ENCODE measurements at places on chromosomes 3 and 15.

- DNase-seq, result no peak
Measured at GRCh38 chr15:57861815-57862586, 155.5 kb downstream of the POLR2M start.

- peak; percentile 76 for DNase-seq
Measured at GRCh38 chr3:185976977-185977678, 39.3 kb upstream of the TRA2B start.

DNA sequence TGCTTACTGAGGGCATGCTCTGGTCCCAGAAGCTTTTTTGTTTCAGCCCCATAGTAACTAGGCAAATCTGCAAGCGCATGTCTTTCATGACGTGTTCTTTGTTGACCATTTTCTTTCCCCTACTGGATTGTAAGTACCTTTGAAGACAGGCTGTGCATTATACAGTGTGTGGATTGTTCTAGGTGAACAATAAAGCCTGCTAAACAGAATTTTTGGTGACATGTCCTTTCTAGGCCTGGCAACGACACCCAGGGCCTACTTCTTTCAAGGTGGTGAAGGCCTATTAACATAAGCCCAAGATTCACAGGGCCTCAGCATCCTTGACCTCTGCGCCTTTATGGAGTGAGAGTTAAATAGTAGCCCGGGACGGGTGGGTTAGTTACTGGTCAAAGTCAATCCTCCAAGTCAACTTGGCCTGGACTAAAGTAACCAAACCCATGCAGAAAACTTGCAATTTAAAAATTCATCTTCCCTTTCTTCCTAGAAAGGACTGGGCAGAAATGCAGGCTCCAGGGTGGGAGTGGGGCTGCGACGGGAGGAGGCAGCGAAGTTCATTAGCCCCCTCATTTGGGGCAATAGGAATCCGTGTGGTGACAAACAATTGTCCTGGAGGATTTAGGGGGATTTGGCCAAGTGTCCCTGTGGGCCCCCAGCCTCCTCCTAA is 37.6 kb upstream of the TRIM71 start:
- DNase-seq, result no peak

- DNase-seq, result no peak
Measured at GRCh38 chr3:5078151-5078550, 43.9 kb upstream of the ARL8B start.

DNA sequence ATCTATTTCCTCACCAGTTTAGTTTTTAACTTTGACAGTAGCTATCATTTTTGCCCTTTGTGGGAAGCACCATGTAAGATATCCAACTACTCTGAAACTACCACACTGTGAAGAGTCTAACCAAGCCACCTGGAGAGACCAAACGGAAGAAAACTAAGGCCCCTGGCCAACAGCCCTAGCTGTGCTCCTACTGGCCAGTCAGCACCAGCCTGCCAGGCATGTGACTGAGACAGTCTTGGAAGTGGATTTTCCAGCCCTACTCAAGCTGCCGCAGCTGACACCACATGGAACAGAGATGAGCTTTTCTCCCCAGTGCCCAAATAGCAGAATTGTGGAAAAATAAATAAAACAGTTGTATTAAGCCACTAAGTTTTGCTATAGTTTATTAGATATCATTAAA is 2.9 kb upstream of the TBC1D5 start:
- DNase-seq, result no peak

DNA sequence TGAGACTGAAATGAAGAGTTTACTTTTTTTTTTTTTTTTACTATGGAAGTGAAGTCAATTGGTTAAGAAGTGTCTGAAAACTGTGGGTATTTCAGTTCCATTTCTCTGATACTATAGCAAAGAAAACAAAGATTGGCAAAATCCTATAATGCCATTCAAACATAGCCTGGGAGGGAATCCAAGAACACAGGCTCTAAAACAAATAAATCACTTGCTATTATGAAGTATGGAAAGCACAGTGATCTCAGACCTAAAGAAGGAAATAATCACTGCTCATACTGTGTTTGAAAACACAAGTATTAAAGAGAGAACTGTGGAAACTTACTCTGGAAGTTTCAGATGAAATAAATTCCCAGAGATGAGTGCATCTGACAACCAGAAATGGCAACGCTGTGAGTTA is 12.0 kb downstream of the SAMMSON start:
- no peak for DNase-seq

GRCh38 chr3:195903950-195904290 is 4.4 kb downstream of the TNK2 start:
- DNase-seq, result no peak

GRCh38 chr15:77160562-77161478 is 89.9 kb upstream of the TSPAN3 start:
- no peak for DNase-seq

DNA sequence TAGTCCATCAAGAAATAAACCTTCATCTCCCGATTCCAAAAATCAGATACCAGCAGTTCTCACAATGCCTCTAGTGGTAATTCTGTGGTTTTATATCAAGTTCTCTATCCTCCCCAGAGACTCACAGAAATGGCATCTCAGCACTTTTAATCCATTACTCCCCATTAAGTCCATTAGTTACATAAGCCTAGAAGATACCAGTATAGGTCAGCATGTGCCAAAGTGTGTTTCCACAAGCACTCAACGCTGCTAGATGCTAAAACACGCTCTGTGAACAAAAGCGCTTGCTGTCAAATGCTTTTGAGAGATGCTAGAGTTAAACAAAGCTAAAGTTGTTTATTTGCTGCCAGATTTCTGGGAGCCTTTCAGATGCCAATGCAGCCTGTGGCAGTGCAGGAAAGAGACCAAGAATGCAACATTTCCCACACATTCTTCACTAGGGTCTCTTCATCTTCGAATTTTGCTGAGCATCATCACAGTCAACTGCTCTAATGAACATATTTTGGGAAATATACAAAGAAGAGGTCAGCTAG is 918.8 kb upstream of the CFAP20DC start:
- DNase-seq, result no peak

- DNase-seq, result no peak
Measured at GRCh38 chr15:96421178-96421601, 90.7 kb downstream of the NR2F2 start.

GRCh38 chr3:197549261-197549885 is 6.4 kb downstream of the BDH1 start:
- no peak for DNase-seq

- no peak for DNase-seq
Measured at GRCh38 chr3:25372167-25372566, 55.9 kb upstream of the RARB start.

- DNase-seq, result no peak
Measured at GRCh38 chr3:23877329-23877980, 39.3 kb downstream of the NKIRAS1 start.

GRCh38 chr3:183211352-183211751 is 41.7 kb upstream of the B3GNT5 start:
- DNase-seq, result no peak

DNA sequence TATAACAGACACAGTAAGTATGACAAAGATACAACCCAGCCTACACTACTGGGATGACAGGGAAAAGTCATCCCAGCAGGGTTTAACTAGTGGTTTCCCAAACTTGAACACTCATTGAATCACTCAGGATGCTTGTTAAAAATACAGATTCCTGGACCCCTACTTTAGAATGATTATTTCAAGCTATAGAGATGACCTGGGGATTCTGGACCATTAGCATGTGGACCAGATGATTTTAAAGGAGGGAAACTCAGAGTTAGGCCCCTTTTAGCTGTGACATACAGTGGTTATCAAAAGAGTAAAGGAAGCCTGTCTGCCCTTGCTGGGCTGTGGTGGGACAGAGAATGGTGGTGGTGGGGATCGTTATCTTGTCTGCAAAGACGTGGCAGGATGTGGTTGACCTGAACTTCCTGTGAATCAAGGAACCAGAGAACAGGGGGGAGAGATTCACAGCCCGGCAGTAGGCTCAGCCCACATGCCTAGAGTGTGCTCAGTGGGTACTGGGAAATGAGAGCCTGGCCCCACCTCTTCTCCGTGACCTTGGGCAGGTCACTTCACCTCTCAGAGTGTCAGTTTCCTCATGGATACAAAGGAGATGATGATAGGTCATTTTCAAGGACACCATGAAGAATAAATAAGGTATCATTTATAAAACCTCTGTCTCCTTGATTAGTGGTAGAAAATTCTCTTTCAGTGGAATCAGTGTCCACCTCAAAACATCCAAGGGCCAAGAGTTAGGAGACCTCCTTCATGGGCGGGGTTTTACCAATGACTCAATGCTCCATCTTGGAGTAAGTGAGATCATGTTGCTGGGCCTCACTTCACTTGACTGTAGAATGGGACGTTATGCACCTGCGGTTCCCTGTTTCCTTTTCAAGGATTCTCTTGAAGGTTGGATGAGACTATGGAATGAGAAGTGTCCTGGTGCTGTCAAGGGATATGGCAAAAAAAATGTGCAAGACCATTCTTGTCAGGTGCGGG is 306.5 kb downstream of the RPLP1 start:
- no peak for DNase-seq

DNA sequence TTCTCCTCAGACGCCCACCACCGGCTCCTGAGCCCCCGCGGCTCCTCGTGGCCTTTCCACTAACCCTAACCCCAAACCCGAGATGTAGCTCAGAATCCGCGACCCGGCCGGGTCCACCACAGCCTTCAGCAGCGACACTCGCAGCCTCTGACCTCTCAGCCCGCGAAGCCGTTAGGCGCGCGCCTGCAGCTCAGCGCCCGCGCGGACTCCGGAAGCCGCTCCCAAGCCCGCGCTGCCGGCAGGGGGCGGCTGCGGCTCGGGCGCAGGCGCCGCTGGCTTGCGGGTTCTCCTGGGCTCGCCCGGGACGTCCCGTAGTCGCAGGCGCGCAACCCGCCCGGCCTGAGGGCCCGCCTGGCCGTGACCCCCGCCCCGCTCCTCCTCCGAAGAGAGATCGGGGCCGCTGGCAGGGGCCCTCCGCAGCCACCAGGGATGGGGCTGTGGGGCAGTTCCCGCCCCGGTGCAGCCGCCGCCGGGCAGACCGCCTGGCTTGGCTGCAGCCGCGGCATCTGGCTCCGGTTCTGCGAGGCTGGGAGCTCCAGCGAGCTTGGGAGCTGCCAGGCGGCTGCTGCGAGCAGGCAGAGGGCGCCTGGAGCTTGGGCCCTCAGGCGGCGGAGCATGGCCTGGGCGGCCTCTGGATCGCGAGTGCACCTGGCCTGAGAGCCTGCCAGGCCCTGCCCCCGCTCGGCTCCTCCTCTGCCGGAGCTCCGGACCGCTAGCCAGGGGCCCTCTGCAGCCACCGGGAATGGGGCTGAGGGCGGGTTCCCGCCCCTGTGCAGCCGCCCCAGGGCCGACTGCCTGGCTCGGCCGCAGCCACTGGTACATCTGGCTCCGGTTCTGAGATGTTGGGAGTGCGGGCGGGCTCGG is 120.7 kb downstream of the LMLN start:
- peak; percentile 31 for DNase-seq

GRCh38 chr3:66483409-66483906 is 17.4 kb downstream of the LRIG1 start:
- no peak for DNase-seq

GRCh38 chr3:49238274-49239127 is 38.5 kb downstream of the C3orf62 start:
- peak; percentile 85 for DNase-seq

DNA sequence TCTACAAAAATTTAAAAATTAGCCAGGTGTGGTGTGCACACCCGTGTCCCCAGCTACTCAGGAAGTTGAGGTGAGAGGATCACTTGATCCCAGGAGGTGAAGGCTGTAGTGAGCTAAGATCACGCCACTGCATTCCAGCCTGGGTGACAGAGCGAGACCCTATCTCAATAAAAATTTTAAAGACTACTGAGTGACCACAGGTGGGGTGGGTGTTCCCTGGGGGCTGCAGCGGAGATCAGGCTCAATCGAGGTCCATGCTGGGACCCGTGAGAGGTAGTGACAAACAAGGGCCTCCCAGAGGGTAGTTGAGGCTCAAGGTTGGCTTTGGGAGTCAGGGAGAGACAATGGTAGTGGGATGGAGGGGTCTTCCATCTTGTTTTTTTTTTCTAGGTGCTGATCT is 38.9 kb upstream of the LIMD1 start:
- no peak for DNase-seq

DNA sequence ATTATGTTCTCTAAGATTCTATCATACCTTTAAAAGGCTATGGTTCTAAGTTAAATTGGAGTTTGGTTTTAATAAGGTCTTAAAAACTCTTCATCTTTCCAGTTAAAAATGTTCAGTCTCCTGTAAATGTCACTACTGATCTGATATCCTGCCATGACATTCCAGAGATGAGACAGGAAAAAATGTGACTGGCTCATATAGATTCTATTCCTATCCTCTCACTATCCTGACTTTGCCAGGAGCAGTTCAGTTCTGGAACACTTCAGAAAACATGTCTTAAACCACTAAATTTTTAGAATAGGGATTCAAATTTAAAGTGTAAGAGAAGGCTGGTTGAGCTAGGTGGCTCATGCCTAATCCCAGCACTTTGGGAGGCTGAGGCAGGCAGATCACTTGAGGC is 170.9 kb downstream of the TNIK start:
- DNase-seq, result no peak

DNA sequence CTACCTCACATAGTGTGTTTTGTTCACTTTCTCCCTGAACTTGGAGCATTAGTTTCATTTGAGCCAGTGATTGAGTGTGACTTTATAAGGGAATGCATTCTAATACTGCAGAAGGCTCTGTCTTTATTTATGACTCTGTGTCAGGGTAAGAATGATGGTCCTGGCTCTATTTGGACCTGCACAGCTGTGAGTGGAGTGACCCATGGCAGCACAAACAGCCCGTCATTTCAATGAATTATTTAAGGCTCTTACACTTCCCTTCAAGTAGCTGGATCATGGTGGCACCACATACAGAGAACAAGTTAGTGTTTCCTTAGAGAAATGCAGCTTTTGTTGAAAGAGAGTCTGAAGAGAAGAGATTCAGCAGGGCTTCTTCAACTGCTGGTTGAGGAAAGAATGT is 16.4 kb downstream of the TMEM108 start:
- no peak for DNase-seq

DNA sequence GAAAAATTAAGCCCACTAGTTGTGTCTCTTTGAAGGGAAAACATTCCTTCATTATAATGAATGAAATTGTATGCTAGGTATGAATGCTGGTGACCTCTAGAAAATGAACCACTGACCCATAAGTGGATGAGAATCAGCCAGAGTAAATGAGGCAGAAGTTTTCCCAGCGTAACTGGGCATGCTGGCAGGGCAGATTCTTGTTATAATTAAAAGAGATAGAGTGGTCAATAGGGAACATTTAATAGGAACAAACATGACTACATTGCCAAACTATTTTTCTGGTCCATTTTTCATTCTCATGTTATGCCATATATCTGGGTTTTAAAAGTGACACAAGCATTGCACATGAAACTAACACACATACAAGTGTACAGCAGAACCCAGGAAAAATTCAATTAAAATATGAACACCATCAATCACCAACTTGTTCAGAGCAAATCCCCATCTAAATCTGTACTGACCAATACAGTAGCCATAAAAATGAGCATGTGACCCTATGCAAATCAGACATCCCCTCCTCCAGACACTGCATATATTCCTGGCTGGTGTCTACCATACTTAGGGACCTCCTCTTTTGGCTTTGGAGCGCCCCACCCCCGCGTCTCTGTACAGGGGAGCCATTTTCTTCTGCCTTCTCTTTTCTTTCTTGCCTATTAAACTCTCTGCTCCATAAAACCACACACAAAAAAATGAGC is 4.0 kb downstream of the CLRN1 start:
- DNase-seq, result no peak
